ENCODE measurements at places on chromosomes 7 and 10.
A peak's percentile ranks its signal among the peaks of the same experiment; 100 is the strongest.

- no peak for DNase-seq
Observed at GRCh38 chr7:277228-277627, 12.7 kb upstream of the FOXL3 start.

DNA sequence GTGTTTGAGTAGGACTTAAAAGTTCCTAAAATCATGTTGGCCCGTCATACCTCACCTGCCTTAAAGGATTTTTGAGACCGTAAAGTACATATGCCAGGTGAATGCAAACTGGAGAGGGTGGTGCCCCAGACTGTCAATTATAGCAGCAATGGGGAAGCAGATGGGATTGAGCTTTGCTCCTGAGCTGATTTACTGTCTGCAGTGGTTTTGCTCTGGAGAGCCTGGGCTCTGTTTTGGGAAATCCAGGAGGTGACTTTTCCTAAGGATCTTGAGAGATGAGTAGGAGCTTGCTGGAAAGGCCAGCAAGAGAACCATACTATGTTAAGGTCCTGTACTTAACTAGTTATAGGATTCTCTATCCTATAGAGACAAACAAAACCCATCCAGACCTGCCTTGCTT, 43.0 kb downstream of the COL13A1 start:
- DNase-seq: no peak

DNA sequence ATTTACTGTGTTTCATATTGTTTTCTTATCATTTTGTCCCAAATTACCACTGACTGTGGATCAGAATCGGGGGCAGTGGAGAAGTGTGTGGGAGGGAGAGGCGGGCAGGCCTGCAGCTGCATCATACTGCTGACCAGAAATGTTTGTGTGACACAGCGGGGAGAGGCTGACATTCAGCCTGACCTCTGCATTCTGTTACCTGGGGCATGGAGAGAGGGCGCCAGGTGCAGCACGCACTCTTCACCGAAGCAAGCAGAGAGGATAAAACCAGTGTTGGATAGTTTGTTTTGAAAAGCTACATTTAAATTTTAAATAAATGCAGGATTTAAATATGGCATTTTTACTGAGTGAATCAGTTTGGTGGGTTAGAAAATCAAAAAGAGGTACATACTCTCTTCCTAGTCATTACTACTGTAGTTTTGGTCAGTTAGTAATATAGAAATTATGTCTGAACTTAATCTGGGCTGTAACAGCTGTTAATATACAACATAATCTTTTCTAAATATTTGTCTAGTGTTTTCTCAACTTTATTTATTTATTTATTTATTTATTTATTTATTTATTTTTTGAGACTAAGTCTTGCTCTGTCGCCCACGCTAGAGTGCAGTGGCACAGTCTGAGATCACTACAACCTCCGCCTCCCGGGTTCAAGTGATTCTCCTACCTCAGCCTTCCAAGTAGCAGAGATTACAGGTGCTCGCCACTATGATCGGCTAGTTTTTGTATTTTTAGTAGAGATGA, 8.8 kb upstream of the STMP1 start:
- no peak for DNase-seq

- DNase-seq: no peak
Observed at GRCh38 chr10:7159928-7160327, 250.9 kb downstream of the SFMBT2 start.

- DNase-seq: no peak
Observed at GRCh38 chr7:69663911-69664832, 65.9 kb downstream of the AUTS2 start.

- DNase-seq: peak; percentile 89
Observed at GRCh38 chr7:149209518-149210269, 14.3 kb downstream of the ZNF282 start.

Measured in activated CD8-positive, alpha-beta memory T cell treated with anti-CD3 and anti-CD28 coated beads, Interleukin-2, amount 10 ng/mL, durations not matched to agents 7 days and 5 days (primary cell).